ENCODE measurements at places on chromosomes 4 and X.

- peaks cover 7% of the 10 kb centered on the region for H3K4me1 ChIP-seq
- no peaks in the 10 kb centered on the region for H3K36me3 ChIP-seq
These were observed 120.3 kb upstream of the ATXN3L start for GRCh38 chrX:13440176-13440575.

DNA sequence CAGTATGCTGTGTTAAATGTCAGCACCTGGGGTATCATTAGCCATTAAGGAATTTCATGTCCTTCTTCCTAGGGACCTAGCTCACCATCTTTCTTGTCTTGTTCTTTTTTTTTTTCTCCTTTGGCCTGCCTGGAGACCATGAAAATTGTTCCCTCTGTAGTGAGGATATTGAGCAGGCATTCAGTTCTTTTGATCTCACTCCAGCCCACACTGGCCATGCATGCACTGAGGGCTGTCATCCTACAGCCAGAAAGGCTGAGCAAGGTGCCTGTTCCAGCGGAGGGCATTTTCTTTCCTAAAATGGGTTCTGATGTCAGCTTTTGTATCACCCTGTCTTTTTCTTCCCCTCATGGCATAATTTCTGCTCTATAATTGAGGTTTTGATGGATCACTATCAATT lies 275.9 kb upstream of the HAND2 start:
- H3K36me3 ChIP-seq: no peaks in the 10 kb centered on the region
- no peak for DNase-seq
- H3K4me3 ChIP-seq: no peak overlapping the region
- peaks cover 3% of the 10 kb centered on the region for H3K27me3 ChIP-seq
- H3K27ac ChIP-seq: no peak overlapping the region

DNA sequence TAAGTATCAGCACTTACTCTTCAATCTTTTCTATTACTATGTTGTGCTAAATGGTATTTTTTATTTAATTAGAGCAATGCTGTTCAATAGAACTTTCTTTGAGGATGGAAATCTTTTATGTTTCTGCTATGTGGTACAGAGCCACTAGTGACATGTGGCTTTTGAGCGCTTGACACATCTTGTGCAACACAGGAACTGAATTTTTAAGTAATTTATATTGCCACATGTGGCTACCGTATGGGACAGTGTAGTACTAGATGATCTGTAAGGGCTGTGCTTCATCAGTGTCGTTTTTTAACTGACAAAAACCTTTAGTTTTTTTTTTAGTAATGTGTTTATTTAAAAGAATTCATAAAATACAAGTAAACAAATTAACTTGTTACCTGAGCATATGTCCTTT lies 22.4 kb downstream of the HPRT1 start:
- DNase-seq: no peak
- no peak overlapping the region for H3K4me3 ChIP-seq
- no peak overlapping the region for H3K27ac ChIP-seq
- H3K27me3 ChIP-seq: no peaks in the 10 kb centered on the region
- H3K4me1 ChIP-seq: no peaks in the 10 kb centered on the region

DNA sequence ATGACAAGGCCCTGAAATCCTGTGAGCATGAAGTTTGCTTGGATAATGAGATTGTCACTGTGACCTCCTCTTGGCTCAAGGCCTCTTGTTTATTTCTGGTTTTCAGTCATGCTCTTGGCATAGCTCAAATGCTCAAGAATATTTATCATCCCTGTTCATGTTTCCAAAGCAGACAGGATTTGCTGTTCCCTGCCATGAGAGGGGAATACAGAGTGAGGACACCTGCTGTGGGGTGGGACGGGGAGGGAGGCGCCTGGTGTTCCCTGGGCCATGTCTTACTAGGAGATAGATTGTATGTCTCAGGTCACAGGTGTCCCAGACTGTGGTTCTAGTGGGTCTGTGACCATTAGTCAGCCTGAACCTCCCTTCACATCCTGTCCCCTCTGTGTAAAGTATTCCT lies 34.9 kb upstream of the SH3RF1 start:
- H3K27ac ChIP-seq: no peak overlapping the region
- H3K4me1 ChIP-seq: no peaks in the 10 kb centered on the region
- no peaks in the 10 kb centered on the region for H3K27me3 ChIP-seq
- DNase-seq: no peak
- H3K4me3 ChIP-seq: no peak overlapping the region

- H3K27ac ChIP-seq: no peak overlapping the region
- H3K4me3 ChIP-seq: no peak overlapping the region
- peaks cover 21% of the 10 kb centered on the region for H3K4me1 ChIP-seq
- peaks cover 2% of the 10 kb centered on the region for H3K36me3 ChIP-seq
- no peaks in the 10 kb centered on the region for H3K27me3 ChIP-seq
These were observed 132.8 kb upstream of the KLF3 start for GRCh38 chr4:38531141-38531727.

DNA sequence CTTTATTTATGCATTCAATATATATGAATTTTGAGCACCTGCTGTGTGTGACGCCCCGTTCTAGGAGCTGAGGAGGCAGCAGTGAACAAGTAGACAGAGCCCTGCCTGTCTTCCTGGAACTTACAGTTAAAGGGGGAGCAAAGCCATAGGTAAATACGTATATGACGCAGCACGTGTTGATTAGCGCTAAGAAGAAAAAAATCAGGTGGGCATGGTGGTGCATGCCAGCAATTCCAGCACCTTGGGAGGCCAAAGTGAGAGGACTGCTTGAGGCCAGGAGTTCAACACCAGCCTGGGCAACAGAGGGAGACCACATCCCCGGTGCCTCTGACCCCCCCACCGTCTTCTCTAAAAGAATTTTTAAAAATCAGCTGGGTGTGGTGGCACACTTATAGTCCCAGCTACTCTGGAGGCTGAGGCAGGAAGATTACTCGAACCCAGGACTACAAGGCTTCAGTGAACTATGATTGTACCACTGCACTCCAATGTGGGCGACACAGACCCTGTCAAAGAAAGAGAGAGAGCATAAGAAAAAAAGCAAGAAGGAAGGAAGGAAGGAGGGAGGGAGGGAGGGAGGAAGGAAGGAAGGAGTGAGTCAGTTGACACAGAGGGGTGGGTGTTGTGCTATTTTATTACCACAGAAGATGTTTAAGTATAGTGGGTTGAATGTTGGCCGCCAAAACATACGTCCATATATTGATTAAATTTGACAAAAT lies 5.4 kb upstream of the KIAA0232 start:
- DNase-seq: no peak
- peak overlapping the region; percentile 43 for H3K4me3 ChIP-seq
- no peaks in the 10 kb centered on the region for H3K27me3 ChIP-seq
- peaks cover 41% of the 10 kb centered on the region for H3K4me1 ChIP-seq
- peak overlapping the region; percentile 85 for H3K27ac ChIP-seq

DNA sequence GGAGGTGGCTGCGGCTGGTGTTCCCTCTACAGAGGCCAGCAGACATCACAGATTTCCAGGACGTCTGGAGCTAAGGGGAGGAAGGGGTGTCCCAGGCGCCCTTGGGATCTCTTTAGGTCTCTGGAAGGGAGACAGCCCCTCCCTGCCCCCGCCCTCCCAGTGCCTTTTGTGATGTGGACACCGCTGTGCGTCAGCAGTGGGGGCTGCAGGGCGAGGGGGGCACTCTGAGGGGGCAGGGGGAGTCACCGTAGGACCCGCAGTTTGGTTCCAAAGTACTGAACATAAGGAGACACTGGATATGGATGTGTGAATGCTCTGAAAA lies 25.6 kb upstream of the MXD4 start:
- H3K36me3 ChIP-seq: no peaks in the 10 kb centered on the region
- DNase-seq: no peak
- H3K27ac ChIP-seq: no peak overlapping the region
- peaks cover 29% of the 10 kb centered on the region for H3K4me1 ChIP-seq
- H3K4me3 ChIP-seq: no peak overlapping the region

DNA sequence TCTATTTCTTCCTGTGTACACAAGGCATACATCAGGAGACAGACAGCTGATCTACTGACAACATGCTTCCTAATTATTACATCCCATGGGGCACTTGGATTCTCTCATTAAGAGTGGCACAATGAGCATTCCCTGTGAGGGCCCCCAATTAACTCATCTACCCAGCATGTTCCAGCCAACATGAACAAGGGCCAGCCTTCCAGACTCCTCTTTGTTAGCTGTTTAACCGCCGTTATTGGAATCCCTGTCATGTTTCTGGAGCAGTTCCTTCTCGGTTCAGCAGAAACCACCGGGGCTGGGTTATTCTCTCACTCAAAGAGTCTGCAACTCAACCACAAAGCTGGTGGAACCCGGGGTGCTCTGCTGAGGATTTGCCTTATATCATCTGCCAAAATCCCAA lies 9.9 kb upstream of the GPM6B start:
- no peak for DNase-seq
- H3K36me3 ChIP-seq: no peaks in the 10 kb centered on the region
- H3K27me3 ChIP-seq: no peaks in the 10 kb centered on the region
- no peak overlapping the region for H3K4me3 ChIP-seq

DNA sequence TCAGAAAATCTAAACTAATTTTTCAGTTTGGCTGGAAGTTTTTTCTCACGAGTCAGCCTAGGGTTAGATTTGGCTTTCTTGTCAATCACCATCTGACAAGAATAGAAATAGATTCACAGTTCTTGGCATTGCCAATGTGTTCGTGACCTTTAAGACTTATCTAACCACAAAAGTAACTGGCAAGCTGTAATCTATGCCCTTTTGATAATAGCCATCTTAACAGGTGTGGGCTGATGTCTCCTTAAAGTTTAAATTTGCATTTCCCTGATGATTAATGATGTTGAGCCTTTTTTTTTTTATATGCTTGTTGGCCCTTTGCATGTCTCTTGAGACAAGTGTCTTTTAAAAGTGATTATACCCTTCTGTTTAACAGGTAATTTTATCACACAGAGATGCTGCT lies 460.3 kb upstream of the PRKX start:
- no peaks in the 10 kb centered on the region for H3K27me3 ChIP-seq
- H3K36me3 ChIP-seq: no peaks in the 10 kb centered on the region
- H3K27ac ChIP-seq: no peak overlapping the region
- no peak for DNase-seq
- H3K4me3 ChIP-seq: no peak overlapping the region

GRCh38 chr4:23897564-23898109 lies 7.8 kb upstream of the PPARGC1A start:
- H3K27me3 ChIP-seq: no peaks in the 10 kb centered on the region
- no peak overlapping the region for H3K4me3 ChIP-seq
- H3K36me3 ChIP-seq: no peaks in the 10 kb centered on the region

DNA sequence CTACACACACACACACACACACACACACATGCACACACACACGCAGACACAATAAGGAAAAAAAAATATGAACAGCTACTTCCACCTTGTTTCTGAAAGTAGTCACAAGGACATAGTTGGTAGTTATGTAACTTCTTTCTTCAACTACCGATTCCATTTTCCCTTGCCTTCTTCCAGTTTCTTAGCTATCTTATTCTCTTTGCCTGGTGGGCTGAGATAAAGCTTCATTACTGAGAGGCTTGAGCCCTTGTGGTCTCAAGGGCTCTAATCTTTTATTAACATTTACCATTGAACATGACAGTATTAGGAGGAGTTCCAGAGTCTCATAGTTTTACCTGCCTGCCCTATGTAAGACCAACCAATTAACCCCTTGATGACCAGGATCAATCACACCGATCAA lies 8.9 kb upstream of the SMIM10 start:
- H3K4me3 ChIP-seq: no peak overlapping the region
- peaks cover 2% of the 10 kb centered on the region for H3K27me3 ChIP-seq
- no peaks in the 10 kb centered on the region for H3K36me3 ChIP-seq
- no peak for DNase-seq

GRCh38 chr4:94765174-94765573 lies 7.4 kb downstream of the BMPR1B start:
- H3K36me3 ChIP-seq: no peaks in the 10 kb centered on the region
- DNase-seq: no peak
- H3K4me1 ChIP-seq: no peaks in the 10 kb centered on the region
- no peak overlapping the region for H3K27ac ChIP-seq

DNA sequence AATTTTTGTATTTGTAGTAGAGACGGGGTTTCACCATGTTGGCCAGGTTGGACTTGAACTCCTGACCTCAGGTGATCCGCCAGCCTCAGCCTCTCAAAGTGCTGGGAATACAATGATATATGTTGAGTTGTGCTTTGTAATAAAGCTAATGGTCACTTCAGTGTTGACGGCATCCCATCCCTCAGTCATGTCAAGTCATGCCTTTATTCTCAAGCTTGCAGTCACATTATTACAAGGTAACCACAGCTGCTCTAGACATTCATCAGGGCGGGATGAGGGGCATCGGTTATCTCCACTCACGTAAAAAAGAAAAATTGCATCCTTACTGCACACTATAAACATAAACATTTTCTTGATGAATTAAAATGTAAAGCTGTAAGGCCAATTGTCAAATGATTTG lies 12.8 kb upstream of the FAT1 start:
- H3K36me3 ChIP-seq: no peaks in the 10 kb centered on the region
- no peak overlapping the region for H3K27ac ChIP-seq
- H3K4me1 ChIP-seq: no peaks in the 10 kb centered on the region
- H3K4me3 ChIP-seq: no peak overlapping the region

GRCh38 chr4:27040356-27040755 lies 179.7 kb downstream of the STIM2 start:
- H3K27ac ChIP-seq: no peak overlapping the region
- peaks cover 1% of the 10 kb centered on the region for H3K4me1 ChIP-seq

DNA sequence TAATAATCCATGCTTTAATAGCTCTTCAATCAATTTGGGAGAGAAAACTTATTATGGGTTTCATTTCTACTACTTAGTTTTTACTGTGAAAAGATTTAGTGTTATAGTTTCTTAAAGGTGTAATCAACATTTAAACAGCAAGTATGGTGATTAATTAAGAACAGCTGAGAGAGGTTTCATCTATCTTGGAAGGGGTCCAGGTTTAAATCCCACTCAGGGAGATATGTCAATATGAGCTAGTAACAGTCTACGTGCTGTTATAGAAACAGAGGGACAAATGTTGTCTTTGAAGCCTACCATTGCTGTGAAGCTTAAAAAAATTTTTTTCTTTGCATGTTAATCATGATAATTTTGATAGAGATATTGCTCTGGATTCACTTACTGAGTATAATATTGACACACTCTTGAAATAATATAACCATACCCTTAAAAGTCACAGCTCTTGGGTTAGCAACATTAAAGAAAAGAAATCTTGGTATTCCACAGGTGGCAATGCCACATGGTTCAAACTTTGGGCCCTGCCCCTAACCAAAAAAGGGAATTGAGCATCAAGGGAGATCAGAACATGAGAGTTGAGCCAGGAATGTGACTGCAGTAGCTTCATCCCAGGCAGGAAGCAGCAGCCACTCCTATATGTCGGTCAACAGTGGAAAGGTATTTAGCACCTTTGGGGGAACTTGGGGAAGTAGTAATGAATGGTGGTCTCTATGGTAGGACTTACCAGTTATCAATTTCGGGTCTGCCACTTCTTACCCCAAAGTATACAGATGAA lies 107.8 kb downstream of the ANK2 start:
- no peak for DNase-seq
- H3K27ac ChIP-seq: no peak overlapping the region
- no peaks in the 10 kb centered on the region for H3K4me1 ChIP-seq

- no peak overlapping the region for H3K27ac ChIP-seq
- no peaks in the 10 kb centered on the region for H3K4me1 ChIP-seq
- no peaks in the 10 kb centered on the region for H3K36me3 ChIP-seq
- H3K27me3 ChIP-seq: no peaks in the 10 kb centered on the region
- no peak for DNase-seq
These were observed 116.2 kb downstream of the GATB start for GRCh38 chr4:151644622-151645021.
